ENCODE measurements at places on chromosomes 11 and 22. TPM values are rescaled to one million over a fixed set of nuclear protein-coding genes. Genes with fewer than 3 reads are reported as not detected.

PRR33 gene
- total RNA-seq = not detected

OR4D5 gene
- not detected for total RNA-seq

MMP1 gene
- not detected for total RNA-seq

SMTNL1 gene
- not detected for total RNA-seq
